ENCODE measurements at places on chromosomes 16 and 17.

GRCh38 chr17:50993544-50993943 lies 127.1 kb downstream of the SPAG9 start:
- no peak for DNase-seq

GRCh38 chr17:4607773-4608187 lies 23.5 kb downstream of the SMTNL2 start:
- DNase-seq = no peak

DNA sequence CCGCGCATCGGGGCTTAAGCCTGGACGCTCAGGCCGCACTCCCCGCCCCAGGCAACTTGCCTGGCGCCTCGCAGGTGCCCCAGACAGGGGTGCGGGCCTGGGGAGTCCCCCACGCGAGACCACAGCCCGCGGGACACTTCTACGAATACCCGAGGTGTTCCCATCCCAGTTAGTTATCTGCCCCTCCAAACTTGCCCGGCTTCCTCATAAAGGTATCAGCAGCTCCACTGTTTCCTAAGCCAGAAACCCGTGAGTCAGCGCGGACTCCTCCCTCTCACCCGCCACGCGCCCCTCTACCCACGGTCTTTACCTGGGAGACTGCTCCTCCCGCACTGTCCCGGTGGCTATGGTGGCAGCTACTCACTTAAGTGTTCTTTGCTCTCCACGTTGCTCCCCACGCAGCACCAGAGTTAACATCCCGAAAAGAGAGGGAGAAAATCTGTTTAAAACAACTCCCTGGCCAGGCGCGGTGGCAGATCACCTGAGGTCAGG lies 1.0 kb upstream of the CREBBP start:
- DNase-seq = no peak

DNA sequence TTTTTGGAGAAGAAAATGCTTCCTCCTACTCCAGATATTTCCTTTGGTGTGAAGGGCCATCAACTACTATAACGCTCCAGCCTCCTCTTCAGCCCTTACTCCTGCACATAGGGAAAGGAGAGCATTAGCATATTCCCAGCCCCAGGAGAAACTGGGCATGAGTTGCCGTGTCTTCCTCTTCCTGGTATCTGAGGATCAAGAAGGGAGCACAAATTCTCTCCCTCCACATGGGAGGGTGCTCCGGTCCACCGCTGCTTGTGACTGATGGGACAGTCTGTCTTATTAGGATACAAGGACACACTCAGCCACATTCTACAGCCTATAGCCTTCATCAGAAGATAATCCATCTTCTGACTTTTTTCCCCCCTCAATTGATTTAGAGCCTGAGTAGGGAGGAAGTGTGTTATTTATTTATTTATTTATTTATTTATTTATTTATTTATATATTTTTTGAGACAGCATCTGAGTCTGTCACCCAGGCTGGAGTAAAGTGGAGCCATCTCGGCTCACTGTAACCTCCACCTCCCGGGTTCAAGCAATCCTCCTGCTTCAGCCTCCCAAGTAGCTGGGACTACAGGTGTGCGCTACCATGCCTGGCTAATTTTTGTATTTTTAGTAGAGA lies 16.6 kb upstream of the CYB5B start:
- no peak for DNase-seq

All from BE2C (cell line).